ENCODE measurements at places on chromosomes 6 and 20.

DNA sequence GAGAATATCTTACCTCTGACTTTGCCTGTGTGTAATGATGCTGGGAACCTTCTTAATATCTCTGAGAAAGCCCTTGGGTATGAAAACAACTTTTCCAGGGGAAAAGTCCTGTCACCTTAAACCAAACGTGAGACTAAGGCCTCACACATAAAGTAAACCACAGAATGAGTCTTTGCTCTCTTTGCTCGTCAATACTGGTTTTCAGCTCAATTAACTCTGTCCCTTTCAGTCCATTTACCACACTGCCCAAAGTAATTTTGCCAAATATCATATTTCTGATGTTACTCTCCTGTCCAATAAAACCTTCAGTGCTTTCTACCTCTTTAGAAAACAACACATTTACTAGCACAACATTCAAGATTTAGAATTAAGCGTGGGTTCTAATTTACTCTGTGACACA, 100.5 kb upstream of the HMGCLL1 start:
- no peak for DNase-seq

- no peak for DNase-seq
Measured at GRCh38 chr6:55652429-55652828, 73.4 kb upstream of the HMGCLL1 start.

GRCh38 chr6:166346965-166347364, 4.6 kb upstream of the SFT2D1 start:
- DNase-seq, result no peak

GRCh38 chr20:47960277-47960676, 175.0 kb upstream of the SULF2 start:
- DNase-seq, result no peak

GRCh38 chr6:48403587-48403986, 292.6 kb upstream of the PTCHD4 start:
- no peak for DNase-seq

DNA sequence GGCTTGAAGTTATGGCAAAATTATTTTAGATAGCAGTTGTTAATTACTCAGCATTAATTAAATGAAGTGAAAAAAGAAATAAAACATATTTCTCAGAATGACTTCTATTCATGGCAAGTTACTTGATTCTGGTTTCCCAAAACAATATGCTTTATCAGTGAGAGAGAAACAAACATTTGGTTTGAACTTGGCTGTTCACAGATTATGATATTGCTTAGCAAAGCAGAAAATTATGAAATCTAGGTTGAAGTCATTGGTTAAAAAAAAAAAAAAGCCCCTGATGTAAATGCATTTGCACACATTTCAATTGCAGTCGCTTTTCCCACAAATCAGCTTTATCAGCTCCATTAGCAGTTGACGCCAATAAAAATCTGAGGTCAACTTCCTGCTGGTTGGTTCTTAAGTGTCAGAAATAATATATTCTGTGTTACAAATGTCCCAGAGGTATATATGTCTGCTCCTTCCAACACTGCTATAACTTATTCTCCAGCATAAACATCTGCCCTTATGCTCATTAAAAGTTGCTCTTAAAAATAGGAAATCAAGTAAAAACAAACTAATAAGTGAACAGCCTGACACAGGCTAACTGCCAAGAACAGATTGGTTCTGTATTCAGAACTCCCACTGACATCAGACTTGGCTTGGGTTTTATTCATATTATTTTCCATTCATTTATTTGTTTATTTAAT, 275.4 kb downstream of the PHF3 start:
- DNase-seq, result no peak

DNA sequence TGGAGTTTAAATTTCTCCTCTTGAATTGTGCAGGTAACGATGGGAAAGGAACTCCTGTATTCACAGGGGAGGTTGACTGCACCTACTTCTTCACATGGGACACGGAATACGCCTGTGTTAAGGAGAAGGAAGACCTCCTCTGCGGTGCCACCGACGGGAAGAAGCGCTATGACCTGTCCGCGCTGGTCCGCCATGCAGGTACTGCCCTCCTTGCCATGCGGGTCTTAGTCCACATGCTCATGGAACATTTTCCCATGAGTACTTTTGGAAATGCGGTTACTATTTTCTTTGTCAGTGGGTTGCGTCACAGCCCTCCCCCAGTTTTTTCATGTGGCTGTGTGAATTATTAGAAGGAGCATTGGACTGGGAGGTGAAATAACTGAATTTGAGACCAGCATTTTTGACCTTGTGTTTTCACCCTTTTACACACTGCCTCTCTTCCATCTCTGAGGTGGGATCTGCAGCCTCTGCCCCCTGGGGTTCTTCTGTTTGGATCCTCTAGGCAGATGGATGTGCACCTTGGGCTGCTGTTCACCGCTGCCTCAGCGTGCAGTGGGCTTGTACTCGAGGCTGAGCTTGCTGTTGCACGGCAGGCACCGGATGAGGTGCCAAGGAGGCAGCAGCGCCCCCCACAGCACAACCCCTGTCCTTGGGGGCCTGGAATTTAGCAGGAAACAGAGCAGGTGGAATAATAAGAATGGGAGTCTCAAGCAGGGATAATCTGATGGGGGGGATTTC, 71.8 kb downstream of the IGF2R start:
- DNase-seq, result no peak

GRCh38 chr6:62272114-62272513, 13.9 kb downstream of the KHDRBS2 start:
- no peak for DNase-seq

- peak; percentile 36 for DNase-seq
Measured at GRCh38 chr6:137767911-137768690, 99.0 kb upstream of the TNFAIP3 start.

GRCh38 chr20:4592316-4593148, 129.2 kb upstream of the PRND start:
- peak; percentile 30 for DNase-seq

GRCh38 chr6:85428486-85428885, 21.4 kb upstream of the NT5E start:
- DNase-seq, result no peak

GRCh38 chr20:36663031-36663430, 17.0 kb upstream of the SLA2 start:
- DNase-seq, result no peak

- DNase-seq, result peak; percentile 57
Measured at GRCh38 chr6:6610031-6610591, 21.6 kb downstream of the LY86 start.

GRCh38 chr6:107622269-107622668, 132.4 kb downstream of the SOBP start:
- no peak for DNase-seq

DNA sequence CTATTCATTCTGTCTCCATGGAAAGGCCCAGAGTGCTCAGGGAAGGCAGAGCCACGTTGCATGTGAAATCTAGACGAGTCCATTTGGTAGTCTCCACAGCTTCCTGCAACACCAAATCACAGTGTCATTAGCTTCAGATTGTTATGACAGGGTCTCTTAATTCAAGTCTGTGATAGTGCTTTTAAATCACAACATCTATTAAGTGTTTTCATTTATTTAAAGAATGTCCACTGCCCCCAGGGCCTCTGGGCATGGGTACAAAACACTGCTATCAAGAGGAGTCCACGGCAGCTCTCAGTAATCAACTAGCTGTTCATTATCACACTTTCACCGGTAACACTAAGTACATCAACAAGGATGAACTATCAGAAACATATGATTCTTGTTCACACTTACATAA, 455.9 kb upstream of the JARID2 start:
- no peak for DNase-seq

GRCh38 chr20:23086056-23086566, at the start of gene CD93:
TSS of gene CD93 (minus strand) at chr20:23086324. CDS start at chr20:23086192, 132 bp downstream.
- peak; percentile 17 for DNase-seq

DNA sequence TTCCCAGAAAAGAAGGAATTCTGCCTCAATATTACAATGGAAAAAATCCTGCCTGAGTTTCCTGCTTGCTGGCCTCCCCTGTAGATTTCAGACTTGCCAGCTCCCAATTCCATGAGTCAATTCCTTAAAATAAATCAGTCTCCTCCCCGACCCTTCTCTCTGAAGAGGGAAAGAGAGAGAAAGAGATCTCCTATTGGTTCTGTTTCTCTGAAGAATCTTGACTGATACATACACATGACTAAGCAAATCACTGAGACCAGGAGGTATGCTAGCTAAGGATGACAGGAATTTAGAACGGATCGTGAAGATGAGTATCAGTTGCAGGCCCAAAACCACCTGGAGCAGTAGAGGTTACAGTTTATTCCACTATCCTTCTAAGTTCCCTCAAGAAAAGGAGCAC, 11.3 kb upstream of the RBM24 start:
- no peak for DNase-seq
